ENCODE measurements at places on chromosomes 7 and 10.

DNA sequence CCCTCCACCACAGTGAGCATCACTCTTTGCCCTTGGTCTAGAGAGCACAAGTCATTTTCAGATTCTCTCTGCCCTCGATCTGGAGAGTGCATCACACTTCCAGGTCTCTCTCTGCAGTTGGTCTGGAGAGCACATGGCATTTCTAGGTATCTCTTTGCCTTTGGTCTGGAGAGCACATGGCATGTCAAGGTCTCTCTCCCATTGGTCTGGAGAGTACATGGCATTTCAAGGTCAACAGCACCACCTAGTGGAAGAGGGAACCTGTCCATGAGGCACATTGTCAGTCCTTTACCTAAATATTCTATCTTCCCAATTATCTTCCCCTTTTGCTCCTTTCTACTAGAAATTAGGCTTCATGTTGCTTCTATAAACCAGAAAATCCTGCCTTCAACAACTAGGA, 1139.4 kb downstream of the XPNPEP1 start:
- DNase-seq, result no peak

DNA sequence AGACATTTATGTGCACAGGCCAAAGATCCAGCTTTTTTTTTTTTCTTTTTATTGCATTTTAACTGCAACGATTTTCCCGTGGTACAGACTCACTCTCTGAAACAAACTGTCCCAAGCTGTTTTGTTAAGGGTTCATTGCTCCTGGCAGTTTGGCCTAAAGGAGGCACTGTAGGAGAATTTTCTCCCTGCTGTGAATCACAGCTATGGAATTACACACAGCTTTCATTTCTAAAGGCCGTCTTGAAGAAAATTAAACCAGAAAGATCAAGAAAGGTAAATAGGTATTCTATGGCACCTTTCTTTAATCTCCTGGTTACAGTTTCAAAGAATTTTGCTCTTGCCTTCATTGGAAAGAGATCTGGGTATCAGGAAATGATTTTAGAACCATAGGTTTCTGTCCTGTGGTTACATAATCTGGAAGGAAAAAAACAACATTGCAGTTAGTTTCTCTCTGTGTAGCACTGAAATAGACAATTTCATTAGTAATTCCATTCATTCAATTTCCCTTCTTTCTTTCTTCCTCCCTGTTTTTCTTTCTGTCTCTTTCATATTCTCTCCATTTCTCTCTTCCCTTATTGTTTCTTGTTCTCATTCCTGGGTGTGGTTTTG, 51.2 kb downstream of the PDK4 start:
- DNase-seq, result peak; percentile 23

DNA sequence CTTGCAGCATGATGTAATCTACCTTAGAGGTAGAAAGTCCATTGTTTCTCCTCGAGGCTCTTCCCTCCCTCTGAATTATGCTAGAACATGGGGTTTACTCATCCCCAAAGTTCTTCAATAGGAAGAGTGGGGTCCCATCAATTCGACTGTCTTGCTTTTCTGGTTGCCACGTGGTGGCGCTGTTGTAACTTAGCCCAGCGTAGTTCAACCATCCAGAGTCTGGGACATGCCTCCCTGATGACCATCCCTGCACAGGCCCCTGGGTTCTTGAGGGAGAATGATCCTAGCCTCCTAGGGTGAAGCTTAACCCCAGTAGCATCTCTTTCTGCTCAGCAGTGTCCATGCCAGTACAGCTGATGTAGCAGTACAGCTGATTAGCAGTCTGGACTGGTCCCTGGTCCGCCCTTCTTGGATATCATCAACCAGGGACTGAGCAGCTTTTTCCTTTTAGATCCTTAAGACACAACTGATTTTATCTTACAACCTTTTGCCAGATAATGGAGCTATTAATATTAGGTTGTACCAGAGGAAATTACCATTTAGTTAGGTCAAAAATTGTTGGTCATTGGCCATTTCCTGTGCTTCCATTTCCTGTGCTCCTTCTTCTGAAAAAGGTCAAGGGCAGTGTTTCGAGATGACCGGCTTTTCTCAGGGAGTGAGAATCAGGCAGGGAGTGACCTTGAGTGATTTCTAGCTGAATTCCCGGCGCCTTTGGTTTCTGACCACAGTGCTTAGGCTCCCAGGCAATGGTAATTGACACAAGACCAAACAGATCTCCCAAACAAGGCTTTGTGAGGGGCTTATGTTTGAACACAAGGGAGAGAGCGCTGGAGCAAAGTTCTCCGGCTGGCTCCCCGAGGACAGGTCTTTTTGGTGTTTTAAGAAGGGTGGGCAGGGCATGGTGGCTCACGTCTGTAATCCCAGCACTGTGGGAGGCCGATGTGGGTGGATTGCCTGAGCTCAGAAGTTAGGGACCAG, 65.4 kb downstream of the TACC2 start:
- no peak for DNase-seq

DNA sequence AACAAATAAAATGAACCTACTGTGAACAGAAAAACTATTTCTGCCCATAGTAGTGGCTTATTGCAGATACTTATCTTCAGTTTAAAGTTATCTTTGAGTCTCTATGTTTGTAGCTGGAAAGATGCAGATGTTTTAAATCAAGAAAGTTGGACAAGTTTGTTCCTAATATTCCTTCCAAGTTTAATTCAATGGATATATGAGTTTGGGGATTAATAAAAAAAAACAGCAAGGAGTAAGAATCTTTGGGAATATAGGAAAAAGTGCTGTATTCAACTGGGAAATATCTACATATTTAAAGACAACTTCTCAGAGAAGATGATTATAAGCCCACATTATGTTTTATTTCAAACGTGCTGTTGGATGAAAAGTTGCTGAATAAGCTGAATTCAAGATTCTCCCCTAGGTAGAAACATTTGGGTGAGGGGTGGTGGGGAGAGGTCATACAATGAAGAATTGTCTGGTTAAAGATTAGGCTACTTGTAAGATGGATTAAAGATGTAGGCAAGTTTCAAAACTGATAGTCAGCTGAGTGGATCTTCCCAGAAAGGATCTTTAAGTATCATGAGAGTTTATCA, 1135.2 kb downstream of the CNTNAP2 start:
- DNase-seq, result no peak

- no peak for DNase-seq
Observed at GRCh38 chr7:105776986-105777910, 99.2 kb downstream of the ATXN7L1 start.

GRCh38 chr10:101062232-101063049, 652 bp downstream of the KAZALD1 start:
- DNase-seq, result no peak

- no peak for DNase-seq
Observed at GRCh38 chr10:97149079-97149531, 36.7 kb downstream of the SLIT1 start.

DNA sequence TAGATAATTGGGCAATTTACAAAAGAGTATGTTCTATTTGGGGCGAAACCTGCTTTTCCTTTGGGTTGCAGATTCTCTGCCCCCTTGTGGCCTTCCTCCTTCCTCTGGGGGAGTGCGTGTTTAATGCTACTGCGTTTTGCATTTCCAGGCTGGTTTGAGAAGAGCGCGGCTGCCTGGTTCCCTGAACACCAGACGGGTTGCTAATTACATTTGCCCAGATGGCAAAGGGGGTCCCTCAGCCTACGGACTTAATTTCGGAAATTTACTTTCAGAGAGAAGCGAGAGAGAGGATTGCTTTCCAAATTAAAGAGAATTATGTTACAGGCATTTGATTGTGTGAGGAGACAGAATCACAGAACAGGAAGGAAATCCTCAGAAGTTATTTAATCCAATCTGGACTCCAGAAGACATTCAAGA, 91.9 kb upstream of the JAZF1 start:
- peak; percentile 45 for DNase-seq

DNA sequence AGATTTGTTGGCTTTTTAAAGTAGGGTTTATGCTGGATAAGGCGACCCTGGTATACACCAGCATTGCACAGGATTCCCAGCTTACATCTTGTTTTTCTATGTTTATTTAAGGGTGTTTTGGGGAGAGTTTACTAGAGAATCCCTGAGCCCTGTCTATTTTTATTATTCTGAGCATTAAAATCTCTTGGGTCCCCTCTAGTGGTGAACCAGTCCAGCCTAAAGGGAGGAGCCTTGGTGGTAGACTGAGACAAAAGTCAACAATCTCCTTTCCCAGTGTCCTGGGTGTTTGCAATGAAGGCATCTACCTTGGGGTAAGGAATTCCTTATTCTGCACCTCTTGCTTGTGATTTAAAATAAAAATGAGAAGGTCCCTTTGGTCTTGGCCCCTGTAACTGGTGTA, 38.2 kb downstream of the ANTXRL start:
- DNase-seq, result no peak

DNA sequence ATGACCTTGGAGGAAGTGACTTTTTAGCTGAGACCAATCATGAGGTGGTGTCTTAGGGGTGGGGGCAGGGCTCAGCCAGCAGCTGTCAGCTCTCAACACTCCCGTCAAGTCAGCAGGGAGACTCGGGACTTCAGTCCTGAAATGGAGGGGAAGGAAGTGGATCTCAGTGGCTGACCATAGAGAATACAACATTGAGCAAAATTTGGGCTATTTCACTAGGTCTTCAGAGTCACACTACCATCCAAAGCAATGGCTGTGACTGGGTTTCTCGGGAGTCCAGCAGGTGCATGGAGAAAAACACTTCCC, 16.8 kb upstream of the GIMAP6 start:
- DNase-seq, result no peak

- no peak for DNase-seq
Observed at GRCh38 chr7:83836028-83836427, 187.1 kb upstream of the SEMA3E start.

- DNase-seq, result no peak
Observed at GRCh38 chr7:156069891-156070290, 257.6 kb upstream of the SHH start.

GRCh38 chr10:91592266-91592975, 40.5 kb downstream of the PPP1R3C start:
- DNase-seq, result no peak

GRCh38 chr10:8159341-8160165, 105.1 kb downstream of the GATA3 start:
- no peak for DNase-seq

DNA sequence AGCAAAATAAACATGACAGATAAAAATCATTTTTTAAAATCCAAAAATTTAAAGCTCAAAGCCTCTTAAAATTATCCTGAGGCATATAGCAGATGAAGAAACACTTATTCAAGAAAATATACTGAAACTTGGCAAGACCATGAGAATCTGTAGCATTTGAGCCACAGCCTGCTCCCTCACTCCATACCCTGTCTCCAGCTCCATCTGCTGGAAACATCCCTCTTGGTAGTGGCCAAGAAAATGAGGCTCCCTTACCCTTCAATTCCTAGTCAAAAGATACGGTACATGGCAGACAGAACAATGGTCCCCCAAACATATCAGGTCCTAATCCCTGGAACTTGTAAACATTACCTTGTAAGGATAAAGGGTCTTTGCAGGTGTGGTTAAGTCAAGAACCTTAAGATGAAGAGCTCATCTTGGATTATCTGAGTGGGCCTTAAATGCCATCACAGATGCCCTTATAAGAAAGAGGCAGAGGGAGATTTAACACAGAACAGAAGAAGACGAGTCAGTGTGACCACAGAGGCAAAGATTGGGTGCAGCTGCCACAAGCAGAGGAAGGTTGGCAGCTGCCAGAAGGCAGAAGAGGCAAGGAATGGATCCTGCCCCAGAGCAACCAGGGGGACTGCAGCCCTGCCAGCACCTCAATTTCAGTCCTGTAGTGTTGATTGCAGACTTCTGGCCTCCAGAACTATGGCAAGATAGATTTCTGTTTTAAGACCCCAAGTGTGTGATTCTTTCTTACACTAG, 149.4 kb downstream of the ZNF248 start:
- DNase-seq, result no peak

DNA sequence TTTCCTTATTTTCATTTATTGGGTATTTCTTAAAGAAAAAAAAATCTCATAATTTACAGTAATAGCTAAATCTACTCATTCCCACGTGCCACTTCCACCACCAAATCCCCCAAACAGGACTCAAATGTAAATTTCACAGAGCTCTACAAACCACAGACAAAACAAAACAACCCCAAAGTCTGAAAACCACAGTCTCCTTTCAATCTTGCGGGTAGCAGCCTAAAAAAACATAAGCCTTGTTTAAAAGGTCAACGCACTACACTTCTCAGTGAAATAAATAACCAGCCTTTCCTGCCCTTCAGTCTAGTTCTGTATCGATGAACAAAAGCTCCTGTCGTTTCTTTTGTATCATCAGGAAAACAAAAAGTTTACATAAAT, 121.8 kb upstream of the AFAP1L2 start:
- DNase-seq, result no peak

DNA sequence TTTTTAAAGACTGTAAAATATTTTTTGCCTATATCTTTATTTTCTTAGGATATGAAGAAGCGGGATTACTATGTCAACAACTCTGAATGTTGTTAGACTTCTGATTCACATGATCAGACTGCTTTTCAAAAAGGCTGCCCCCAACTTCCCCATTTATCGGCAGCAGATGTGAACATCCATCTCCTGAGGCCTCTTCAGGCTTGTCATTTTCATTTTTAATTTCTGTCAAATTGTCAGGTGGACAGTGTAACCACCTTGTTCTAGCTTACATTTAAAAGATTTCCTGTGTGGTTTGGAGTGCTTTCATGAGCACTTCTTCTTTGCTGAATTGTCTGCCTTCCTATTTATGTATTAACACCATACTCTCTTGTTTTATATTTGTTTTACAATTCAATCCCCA, 78.8 kb upstream of the GSDME start:
- no peak for DNase-seq

GRCh38 chr7:70434376-70434775, 697.6 kb upstream of the GALNT17 start:
- no peak for DNase-seq

DNA sequence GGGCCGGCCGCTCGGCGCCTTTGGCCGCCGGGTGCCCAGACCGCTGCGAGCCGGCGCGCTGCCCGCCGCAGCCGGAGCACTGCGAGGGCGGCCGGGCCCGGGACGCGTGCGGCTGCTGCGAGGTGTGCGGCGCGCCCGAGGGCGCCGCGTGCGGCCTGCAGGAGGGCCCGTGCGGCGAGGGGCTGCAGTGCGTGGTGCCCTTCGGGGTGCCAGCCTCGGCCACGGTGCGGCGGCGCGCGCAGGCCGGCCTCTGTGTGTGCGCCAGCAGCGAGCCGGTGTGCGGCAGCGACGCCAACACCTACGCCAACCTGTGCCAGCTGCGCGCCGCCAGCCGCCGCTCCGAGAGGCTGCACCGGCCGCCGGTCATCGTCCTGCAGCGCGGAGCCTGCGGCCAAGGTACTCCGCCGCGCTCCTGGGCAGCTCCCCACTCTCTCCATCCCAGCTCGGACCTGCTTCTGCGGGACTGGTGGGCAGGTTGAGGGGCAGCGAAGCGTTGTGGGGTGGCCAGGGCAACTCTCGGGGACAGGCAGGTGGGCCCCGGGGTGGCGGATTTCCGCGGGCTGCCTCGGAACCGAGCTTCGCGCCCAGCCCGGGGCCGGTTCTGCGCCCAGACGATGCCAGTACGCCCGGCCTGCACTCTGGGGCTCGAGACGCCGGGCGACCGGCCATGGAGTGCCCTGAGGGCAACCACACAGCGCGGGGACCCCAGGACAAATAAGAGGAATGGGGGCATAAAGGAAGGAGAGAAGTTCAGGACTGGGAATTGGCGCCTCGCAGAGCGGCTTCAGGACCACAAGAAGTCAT, 578 bp downstream of the HTRA1 start:
- DNase-seq, result no peak
